Hematopoietic multipotent progenitor cell treated with erythropoietin and hydrocortisone succinate and interleukin-3 and kit ligand, for 4 days (in vitro differentiated cells): ENCODE measurements at places on chromosomes 12 and 14.

DNA sequence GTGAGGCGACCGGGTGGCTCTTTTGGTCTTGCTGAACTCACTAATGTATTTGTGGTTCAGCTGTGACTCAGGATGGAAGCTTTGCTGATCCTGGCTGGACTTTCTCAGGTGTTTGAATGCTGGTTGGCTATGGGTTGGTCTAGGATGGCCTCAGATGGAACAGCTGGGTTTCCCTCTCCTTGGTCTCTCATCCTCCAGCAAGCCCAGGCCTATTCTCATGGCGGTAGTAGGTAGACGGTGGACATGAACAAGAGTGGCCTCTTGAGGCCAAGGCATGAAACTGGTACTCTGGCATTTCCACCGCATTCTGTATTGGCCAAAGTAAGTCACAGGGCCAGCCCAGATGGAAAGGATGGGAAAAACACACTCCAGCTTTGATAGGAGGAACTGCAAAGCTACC, 11.8 kb upstream of the POLR3B start:
- DNase-seq: peak; percentile 67

GRCh38 chr12:83172866-83173649, 486.4 kb downstream of the TMTC2 start:
- no peak for DNase-seq

GRCh38 chr12:116213885-116214527, 63.5 kb downstream of the MED13L start:
- DNase-seq: no peak

DNA sequence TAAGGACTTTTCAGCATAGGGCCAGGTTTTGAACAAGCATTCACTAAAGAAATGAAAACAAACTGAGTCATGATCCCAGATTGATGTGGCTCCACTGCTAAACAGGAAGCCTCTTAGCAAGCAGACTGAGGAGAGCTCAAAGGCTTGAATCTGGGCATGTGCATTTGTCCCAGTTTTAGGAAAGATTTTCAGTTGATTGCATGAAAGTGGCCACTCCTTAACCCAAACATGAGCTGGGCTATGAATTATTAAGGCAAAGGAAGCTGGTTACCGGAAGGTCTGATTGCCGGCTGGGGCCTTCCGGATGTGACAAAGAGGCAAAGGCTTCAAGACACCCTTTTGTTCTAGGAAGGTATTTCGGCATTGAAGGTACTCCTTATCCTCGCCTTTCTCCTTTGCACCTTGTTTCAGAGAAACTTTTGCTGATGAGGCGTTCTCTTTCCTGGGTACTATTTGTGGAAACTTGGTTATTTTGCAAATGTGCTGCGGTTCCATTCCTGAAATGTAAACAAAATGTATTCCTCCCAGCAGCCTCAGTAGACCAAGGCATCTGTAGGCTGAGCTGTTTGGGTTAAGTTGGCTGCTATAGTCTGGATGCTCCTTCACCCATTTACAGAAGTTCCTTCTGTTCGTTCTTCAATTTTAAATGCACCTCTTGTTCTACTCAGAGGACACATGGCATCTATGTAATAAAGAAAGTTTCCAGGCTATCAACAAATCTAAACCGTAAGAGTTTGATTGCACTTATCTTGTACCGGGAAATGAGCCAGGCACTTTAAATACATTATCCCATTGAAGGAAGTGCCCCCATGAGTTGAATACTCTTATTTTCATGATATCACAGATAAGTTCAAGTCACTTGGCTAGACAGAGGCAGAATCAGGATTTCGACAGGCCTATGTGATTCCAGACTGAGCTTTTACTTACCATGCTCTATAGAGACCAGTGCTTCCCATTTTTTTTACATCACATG, 115.6 kb upstream of the METAP2 start:
- DNase-seq: no peak

GRCh38 chr14:53367644-53368026, 214.5 kb upstream of the DDHD1 start:
- DNase-seq: no peak
